ENCODE measurements at places on chromosomes 2 and 18. TPM values are rescaled to one million over a fixed set of nuclear protein-coding genes. Genes with fewer than 3 reads are reported as not detected.

GRCh38 chr2:112061840-112062239 is 6.8 kb downstream of the TMEM87B start:
- peak; percentile 66 for ATAC-seq

- ATAC-seq, result no peak
These were observed 15.4 kb downstream of the MRPL44 start for GRCh38 chr2:223972656-223973102.

- ATAC-seq, result no peak
These were observed 6.4 kb upstream of the SLC8A1 start for GRCh38 chr2:40458271-40458794.

DNA sequence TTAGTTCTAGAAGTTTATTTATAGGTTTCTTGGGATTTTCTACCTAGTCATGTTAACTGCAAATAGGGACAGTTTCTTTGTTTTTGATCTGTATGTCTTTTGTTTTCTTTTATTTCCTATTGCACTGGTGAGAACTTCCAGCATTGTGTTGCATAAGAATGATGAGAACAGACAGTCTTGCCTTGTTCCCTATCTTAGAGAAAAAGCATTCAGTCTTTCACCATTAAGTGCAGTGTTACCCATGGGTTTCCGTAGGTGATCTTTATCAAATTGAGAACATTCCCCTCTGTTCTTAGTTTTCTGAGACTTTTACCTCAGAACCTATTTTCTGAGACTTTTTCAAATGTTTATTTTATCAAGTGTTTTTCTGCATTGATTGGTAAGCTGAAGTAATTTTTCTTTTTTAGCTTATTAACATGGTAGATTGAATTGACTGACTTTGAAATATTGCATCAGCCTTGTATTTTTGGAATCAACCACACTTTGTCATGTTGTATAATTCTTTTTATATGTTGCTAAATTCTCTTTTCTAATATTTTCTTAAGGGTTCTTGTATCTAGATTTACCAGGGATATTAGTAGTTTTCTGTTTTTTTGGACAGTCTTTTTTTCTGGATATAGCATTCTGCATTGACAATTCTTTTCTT is 17.2 kb downstream of the MFSD6 start:
- ATAC-seq, result no peak

- ATAC-seq, result no peak
These were observed 36.1 kb upstream of the TWIST2 start for GRCh38 chr2:238811759-238812158.

- no peak for ATAC-seq
These were observed 2.1 kb downstream of the PUM2 start for GRCh38 chr2:20348542-20348941.

The MARCHF4 gene
- total RNA-seq, result not detected

GRCh38 chr2:128506534-128506933 is 187.9 kb upstream of the HS6ST1 start:
- no peak for ATAC-seq

GRCh38 chr18:63829886-63830285 is 54.7 kb downstream of the SERPINB7 start:
- ATAC-seq, result no peak

DNA sequence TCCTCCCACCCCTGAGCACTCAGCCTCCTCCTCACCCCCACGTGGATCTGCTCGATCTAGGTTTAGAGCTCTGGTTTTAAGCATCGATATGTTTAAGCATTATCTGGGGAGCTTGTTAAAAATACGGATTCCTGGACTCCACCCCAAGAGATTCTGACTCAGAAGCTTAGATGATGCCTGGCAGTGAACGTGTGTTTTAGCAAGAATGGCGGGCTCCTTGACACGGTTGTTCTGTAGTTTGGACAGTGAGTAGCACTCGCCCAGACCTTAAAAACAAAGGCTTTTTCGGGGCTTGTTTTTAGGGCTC is 47.3 kb downstream of the LDLRAD4 start:
- peak; percentile 22 for ATAC-seq

The C2orf68 gene
- 21.6 TPM for total RNA-seq

The IL36A gene
- total RNA-seq, result not detected

The STEAP3 gene
- 0.11 TPM for total RNA-seq

The SERPINB12 gene
- total RNA-seq, result not detected

The TEX51 gene
- not detected for total RNA-seq

The SLC14A1 gene
- 1.1 TPM for total RNA-seq

The CTIF gene
- total RNA-seq, result 8.2 TPM

The SERPINB11 gene
- total RNA-seq, result not detected

The CD226 gene
- total RNA-seq, result 146 TPM

DNA sequence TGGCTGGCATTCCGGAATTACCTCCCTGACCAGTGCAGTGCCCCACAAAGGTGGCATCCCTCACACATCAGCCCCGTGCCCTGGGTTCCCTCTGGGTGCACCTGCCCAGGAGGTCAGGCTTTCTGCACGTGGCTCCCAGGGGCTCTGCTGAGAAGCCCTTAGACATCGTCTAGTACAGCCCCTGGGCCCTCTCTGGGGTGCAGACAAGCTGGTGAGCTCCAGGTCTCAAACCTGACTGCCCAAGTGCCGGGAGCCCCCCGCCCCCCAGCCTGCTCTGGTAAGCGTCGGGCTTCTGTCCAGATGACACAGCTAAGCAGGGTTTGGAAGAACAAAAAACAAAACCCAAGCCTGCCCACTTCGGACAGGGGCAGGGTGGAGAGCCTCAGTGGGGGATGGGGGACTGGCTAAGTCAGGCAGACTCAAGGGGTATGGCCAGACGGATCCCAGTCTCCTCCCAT is 20.2 kb downstream of the TWIST2 start:
- ATAC-seq, result no peak

- no peak for ATAC-seq
These were observed 14.5 kb upstream of the ERMN start for GRCh38 chr2:157339965-157340655.

DNA sequence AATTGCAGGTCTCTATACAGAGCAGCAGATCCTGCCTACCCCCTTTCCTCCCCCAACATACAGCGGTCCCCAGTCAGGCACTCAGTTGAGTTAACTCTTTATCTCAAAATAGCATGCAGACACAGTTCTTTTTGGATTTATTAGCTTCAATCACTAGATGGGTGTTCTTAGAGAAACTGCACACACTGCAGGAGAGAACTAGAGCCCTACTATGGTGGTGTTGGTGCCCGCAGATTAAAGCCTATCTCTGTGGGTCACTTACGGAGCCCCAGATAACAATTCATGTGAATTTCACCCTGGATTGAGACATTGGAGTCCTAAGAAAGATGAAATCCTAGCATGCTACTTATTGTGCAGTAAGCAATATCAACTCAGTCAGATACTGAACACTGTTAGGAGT is 11.9 kb downstream of the ADD2 start:
- ATAC-seq, result no peak

The ZBTB7C gene
- 0.04 TPM for total RNA-seq

The LYPD6 gene
- total RNA-seq, result not detected

The NR4A2 gene
- 1.9 TPM for total RNA-seq

DNA sequence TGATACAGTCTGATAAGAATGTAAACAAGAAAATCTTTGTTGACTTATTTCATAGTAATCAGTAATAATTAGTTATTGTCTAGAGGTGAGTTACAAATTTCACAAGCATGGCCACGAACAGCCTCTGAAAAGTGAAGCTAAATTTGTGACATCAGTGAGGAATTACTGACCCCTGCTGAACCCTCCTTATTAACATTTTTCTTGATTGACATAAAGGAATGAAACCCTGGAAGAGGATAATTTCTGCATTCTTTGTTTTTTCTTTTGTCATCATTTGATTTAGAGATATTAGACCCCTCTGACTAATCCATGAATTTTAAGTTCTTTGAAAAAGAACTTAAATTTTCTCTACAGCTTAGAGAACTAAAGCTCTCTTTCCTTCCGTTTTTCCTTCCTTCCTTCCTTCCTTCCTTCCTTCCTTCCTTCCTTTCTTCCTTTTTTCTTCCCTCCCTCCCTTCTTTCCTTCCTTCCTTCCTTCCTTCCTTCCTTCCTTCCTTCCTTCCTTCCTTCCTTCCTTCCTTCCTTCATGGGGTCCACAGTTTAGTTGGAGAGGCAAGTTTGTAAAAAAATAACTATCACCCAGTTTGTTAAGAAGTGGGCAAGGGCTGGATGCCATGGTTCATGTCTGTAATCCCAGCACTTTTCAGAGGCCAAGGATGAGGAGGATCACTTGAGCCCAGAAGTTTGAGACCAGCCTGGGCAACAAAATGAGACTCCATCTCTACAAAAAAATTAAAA is 387.0 kb downstream of the MTX2 start:
- ATAC-seq, result no peak

The GAREM1 gene
- total RNA-seq, result 0.32 TPM

- ATAC-seq, result no peak
These were observed 488.8 kb upstream of the RAB6C start for GRCh38 chr2:129490641-129491040.

DNA sequence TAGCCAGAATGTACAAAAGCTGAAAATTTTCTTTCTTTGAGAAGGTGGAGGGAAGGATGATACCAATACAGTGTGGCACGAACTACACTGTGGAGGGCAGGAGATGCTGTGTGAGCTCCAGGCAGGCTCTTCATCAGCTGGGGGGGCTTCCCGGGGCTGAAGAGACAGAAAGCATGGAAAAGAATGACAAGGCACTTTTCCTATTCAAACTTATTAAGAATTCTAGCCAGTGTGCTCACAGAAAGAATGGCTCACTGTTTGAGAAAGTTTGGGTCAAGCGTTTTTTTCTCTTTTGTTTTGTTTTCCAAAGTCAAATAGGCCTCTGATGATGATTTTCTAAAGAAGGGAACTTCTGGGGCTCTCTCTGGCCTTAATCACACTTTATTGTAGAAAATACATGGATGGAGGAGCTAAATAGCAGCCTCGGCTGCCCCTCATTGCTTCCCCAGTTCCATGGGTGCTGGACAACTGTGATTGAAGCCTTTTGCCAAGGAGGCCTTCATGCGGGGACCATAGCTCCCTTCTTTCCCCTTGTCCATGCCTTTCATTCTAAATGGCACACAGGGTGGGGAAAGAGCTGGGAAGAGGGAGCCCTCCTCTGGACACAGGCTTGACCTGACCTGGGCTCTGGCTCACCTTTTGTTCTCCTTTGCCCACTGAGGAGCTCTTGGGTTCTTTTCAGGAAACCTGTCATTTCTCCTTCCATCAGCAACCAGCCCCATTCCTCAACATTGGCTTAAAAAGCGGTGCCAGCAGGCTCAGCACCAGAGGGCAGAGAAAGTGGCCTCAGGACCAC is 130.6 kb downstream of the TDRD15 start:
- no peak for ATAC-seq

DNA sequence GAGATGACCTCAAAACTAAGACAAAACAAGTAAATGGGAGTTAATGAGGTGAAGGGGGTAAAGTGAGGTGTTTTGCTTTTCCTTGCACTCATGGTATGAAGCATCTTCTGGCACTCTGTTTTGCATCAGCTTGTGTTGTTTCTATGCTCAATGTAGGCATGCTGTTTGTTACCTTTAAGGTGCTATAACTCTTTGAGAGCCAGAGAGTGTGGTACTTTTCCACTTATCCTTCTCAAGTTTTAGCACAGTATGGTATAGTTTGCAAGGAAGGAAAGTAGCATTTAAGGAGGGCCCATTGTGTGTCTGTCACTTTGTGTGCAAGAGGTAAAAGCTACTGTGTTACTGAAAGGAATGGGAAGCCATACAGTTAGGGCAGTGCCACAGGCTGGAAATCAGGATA is 17.5 kb upstream of the CXCR4 start:
- ATAC-seq, result no peak

The EN1 gene
- total RNA-seq, result not detected

- ATAC-seq, result no peak
These were observed 239.2 kb downstream of the RPIA start for GRCh38 chr2:88930659-88931058.

The TDRD15 gene
- 0.13 TPM for total RNA-seq

- ATAC-seq, result no peak
These were observed 32.2 kb downstream of the GPR39 start for GRCh38 chr2:132448771-132449170.

DNA sequence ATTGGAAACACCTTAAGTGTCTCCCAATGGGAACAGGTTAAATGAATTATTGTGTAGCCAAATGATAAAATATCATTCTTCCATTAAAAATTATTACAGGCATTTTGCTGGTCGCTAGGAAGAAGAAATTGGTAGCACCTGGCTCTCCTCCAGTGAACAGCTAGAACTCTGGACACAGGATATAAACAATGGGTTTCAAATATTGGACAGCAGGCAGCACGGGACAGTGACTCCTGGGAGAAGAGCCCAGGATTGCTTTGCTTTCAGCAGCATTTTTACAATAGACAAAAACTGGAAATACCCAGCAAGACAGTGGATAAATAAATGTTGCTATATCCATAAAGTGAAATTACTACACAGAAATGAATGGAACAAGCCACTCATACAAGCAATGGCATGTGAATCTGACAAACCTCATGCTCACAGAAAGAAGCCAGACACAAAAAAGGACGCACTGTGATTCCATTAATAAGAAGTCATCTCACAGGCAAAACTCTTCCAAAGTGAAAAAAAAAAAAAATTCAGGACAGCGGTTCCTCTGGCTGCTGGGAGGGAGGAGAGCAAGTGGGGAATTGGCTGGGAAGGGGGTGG is 50.5 kb downstream of the LAMA1 start:
- ATAC-seq, result no peak

- no peak for ATAC-seq
These were observed 27.6 kb downstream of the CIB4 start for GRCh38 chr2:26613241-26614215.

The SPP2 gene
- total RNA-seq, result not detected

GRCh38 chr2:101341421-101341820 is 32.9 kb upstream of the RNF149 start:
- ATAC-seq, result peak; percentile 77

GRCh38 chr2:43210467-43211303 is 15.7 kb downstream of the ZFP36L2 start:
- ATAC-seq, result peak; percentile 35

The RBKS gene
- 10.0 TPM for total RNA-seq

DNA sequence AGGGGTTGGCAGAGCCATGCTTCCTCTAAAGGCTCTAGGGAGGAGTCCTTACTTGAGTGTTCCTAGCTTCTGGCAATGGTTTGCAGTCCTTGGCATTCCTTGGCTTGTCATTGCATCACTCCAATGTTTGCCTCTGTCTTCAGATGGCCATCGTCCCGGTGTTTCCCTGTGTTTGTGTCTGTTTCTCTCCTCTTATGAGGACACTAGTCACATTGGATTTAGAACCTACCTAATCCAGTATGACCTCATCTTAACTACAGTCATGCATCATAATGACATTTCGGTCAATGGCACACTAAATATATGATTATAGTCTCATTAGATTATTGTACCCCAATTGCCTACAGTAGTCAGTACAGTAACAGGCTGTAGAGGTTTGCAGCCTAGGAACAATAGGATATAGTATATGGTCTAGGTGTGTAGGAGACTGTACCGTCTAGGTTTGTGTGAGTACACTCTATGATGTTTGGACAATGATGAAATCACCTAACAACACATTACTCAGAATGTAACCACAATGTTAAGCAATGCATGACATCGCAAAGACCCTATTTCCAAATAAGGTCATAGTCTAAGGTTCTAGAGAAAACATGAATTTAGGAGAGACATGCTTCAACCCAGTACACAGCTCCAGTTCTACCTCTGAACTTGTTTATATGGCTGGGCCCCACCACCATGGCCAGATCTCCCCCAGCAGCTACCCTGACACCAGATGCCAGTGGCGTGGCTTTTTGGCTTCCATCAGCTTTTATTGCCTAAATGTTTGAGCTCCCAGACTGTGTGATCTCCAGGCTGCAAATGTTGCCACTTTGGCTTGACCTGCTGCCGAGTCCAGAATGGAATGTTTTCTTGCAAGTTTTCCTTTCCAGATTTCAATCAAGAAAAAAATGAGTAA is 22.1 kb downstream of the SRD5A2 start:
- no peak for ATAC-seq

The PIEZO2 gene
- total RNA-seq, result not detected

The EMILIN1 gene
- total RNA-seq, result 0.93 TPM

- no peak for ATAC-seq
These were observed 130.4 kb upstream of the ZFP36L2 start for GRCh38 chr2:43356774-43357173.

- no peak for ATAC-seq
These were observed 49.3 kb downstream of the USP37 start for GRCh38 chr2:218518876-218519275.

All from activated T-helper 17 cell treated with anti-CD3 and anti-CD28 coated beads, Interleukin-2, amount 50 U/mL, for 72 hours (primary cell).